Psoas muscle (tissue), 8 donors: ENCODE measurements at places on chromosomes 4 and X. TPM values are rescaled to one million over a fixed set of nuclear protein-coding genes. Genes with fewer than 3 reads are reported as not detected.
A peak's percentile ranks its signal among the peaks of the same experiment; 100 is the strongest.

The HSFX2 gene
- not detected for total RNA-seq

The TLR8 gene
- total RNA-seq: 0.36 TPM

The TMPRSS11A gene
- total RNA-seq: not detected

The MAML3 gene
- total RNA-seq: 1.0 TPM

The ZNF711 gene
- 0.37 TPM for total RNA-seq

The GAGE1 gene
- total RNA-seq: not detected

The ADH1A gene
- 0.65 TPM for total RNA-seq

DNA sequence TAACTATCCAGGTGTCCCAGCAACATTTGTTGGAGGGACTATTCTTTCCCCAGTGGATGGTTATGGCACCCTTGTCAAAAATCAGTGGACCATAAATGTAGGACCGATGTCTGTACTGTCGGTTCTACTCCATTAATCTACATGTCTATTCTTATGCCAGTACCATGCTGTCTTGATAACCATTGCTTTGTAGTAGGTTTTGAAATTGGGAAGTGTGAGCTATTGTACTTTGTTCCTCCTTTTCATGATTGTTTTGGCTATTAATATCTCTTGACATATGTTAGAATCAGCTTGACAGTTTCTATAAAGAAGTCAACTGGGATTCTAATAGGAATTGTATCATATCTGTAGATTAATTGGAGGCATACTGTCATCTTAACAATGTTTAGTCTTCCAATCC lies 112.7 kb downstream of the HNRNPD start:
- DNase-seq: no peak
- H3K4me3 ChIP-seq: no peak overlapping the region
- no peak overlapping the region for H3K27ac ChIP-seq
- H3K4me1 ChIP-seq: no peaks in the 10 kb centered on the region

GRCh38 chr4:31187979-31188378 lies 467.8 kb downstream of the PCDH7 start:
- H3K4me1 ChIP-seq: no peaks in the 10 kb centered on the region
- no peak overlapping the region for H3K4me3 ChIP-seq
- no peaks in the 10 kb centered on the region for H3K27me3 ChIP-seq

DNA sequence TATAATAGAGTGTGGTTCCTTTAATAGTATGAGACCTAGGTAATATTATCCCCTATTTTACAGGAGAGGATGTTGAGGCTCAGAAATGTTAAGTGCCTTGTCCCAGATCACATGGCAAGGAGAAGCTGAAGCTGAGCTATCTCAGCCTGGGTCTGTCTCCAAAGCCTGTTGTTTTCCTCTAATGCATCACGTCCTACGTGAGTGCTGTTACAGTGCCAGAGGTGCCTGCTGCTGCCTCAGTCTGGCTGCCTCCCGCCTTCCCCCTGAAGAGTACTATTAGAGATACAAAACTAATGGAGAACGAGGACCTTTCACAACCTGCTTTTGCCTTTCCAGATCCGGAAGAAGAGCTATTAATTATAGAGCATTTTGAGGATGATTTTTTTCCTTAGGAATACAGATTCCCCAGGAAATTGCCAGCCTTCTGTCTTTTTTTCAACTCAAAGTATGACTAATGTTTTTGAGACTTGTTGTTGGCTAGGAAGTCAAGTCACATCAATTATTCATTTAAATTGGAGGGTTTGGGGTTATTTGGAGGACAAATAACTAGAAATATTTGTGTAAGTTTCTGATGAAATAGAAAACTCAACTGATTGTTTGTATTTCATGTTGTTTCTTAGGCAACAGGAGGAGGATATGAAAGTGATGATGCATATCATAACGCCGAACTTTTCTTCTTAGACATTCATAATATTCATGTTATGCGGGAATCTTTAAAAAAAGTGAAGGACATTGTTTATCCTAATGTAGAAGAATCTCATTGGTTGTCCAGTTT lies 43.9 kb upstream of the MTMR1 start:
- no peaks in the 10 kb centered on the region for H3K4me1 ChIP-seq
- H3K27me3 ChIP-seq: no peaks in the 10 kb centered on the region
- no peak for DNase-seq
- H3K4me3 ChIP-seq: no peak overlapping the region
- H3K36me3 ChIP-seq: peaks cover 2% of the 10 kb centered on the region

- H3K4me3 ChIP-seq: no peak overlapping the region
- no peaks in the 10 kb centered on the region for H3K36me3 ChIP-seq
- DNase-seq: peak; percentile 35
- no peaks in the 10 kb centered on the region for H3K27me3 ChIP-seq
Measured at GRCh38 chrX:26558719-26559386, 342.9 kb downstream of the MAGEB5 start.

DNA sequence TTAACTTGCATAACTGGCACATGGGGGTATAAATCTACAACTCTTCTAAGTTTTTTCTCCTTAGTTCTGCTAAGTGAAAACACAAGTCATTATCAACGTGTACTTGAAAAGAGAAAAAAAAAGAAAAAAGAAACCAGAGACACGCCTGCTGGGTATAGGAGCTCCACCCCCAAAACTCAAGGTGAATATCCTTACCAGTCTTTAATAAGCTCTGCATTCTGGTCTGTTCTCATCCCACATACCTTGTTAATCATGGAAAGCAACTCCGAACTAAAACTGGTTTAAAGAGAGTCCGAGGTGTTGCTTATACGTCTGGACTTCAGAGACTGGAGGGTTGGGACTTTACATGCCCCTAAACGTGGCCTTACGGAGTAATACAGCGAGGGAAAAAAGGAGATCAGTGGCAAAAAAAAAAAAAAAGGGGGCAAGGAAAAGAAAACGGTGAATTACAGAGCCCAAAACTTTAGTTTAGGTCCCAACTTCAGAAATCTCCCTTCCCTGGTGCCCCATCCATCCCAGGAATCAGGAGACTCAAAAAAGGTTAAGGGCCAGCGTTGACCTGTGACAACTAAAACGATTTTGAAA lies 1.0 kb downstream of the PGRMC2 start:
- H3K36me3 ChIP-seq: no peaks in the 10 kb centered on the region
- H3K4me3 ChIP-seq: peak overlapping the region; percentile 87
- H3K27me3 ChIP-seq: no peaks in the 10 kb centered on the region
- DNase-seq: no peak
- peak overlapping the region; percentile 95 for H3K27ac ChIP-seq
